Stimulated activated CD4-positive, alpha-beta T cell treated with anti-CD3 and anti-CD28 coated beads, TNF-alpha, amount 100 ng/mL, for 1 hour (primary cell): ENCODE measurements at places on chromosomes 6 and 20.
A peak's percentile ranks its signal among the peaks of the same experiment; 100 is the strongest.

DNA sequence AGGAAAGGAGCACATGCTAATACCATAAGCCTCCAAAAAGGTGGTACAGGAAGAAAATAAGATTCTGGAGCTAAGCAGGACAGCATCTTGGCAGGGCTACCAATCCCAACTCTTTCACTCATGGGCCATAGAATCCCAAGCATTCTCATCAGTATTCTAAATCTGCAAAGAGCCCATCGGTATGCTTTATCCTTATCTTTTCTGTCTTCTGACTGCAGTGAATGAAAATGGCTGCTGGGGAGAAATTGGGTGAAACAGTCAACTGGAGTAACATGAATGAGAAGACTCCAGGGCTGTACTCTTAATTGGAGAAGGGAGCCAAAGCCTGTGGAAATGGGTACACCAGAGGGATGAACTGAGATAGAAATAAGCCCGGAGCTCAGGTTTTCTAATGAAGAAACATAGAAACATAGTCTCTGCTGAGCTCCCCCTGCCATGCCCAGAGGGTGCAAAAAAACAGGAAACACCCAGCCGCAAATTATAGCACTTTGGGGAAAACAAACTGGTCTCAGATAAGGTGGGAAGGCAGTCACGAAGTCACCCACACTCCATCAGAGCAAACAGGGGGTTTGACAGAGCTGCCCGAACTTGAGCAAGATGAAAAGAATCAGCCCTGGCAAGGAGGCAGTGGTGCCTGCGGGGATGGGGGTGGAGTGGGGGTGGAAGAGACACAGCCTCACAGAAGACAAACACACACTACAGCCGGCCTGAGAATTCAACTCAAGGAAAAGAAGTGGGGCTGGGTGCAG, 35.4 kb upstream of the E2F3 start:
- DNase-seq = peak; percentile 6

GRCh38 chr6:165573671-165574070, 89.4 kb downstream of the PDE10A start:
- DNase-seq = no peak

- DNase-seq = no peak
Observed at GRCh38 chr20:47265984-47266383, 90.5 kb downstream of the ZMYND8 start.

DNA sequence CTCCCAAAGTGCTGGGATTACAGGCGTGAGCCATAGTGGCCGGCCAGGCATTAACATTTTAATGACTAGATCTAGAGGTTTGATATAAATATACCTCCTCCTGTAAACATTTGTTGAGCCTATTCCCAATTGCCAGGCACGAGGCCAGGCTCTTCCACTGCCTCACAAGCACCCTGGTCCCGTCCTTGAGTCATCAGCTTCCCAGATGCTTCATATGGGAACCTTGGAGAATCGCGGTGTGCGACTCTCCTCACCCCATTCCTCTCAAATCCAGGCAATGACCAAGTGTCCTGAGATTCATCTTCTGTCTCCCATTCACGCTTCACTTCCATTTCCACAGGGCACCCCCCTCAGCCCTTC, 35.9 kb upstream of the PIM1 start:
- DNase-seq = no peak

DNA sequence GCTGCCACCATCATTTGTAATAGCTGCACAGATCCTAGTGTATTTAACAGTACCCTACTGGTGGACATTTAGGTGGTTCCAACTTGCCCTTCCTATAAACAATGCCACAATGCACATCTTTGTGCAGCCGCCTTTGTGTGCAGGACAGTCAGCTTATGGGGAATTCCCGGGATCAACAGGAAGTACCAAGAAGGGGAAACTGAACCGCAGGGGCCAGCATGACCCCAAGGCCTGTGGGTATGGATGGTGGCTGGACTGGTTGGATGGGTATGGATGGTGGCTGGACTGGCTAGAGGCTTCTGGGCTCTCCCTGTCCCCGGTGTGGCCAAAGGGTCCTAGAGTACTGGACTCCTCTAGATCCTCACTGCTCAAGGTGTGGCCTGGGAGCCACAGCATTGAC, 46.7 kb downstream of the CEBPB start:
- DNase-seq = no peak

DNA sequence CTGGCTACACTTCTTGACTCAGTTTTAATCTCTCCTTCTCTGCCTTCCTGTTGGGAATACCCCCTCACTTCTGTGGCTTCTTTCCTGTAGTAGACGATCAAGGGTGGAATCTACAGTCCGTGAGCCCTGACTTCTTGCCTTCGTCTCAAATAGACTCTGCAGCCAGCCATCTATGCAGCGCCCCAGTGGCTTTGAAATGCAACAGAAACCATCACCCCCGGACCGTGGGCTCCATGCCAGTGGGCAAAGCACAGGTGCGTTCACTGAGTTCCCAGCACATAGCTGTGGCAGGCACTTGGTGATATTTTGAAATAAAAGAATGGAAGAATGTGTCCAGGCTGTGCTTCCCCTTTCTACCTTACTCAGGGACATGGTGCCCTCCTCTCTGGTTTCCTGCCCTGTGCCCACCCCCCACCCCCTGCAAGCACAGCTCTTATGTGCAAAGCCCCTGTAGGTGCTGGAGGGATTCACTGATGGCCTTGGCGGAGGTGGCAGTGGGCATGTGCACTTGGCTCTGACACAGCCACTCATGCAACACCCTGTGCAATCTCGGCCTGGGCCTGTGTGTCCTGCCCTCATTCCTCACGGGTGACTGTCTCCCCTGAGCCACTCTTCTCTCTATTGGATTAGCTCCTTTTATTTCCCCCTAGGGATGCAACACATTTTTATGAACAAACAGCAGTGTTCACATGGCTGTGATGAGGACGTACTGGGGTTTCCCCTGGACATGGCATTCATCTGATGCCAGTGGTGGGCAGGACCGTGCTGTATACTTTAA, 5.5 kb upstream of the CDSN start:
- no peak for DNase-seq

DNA sequence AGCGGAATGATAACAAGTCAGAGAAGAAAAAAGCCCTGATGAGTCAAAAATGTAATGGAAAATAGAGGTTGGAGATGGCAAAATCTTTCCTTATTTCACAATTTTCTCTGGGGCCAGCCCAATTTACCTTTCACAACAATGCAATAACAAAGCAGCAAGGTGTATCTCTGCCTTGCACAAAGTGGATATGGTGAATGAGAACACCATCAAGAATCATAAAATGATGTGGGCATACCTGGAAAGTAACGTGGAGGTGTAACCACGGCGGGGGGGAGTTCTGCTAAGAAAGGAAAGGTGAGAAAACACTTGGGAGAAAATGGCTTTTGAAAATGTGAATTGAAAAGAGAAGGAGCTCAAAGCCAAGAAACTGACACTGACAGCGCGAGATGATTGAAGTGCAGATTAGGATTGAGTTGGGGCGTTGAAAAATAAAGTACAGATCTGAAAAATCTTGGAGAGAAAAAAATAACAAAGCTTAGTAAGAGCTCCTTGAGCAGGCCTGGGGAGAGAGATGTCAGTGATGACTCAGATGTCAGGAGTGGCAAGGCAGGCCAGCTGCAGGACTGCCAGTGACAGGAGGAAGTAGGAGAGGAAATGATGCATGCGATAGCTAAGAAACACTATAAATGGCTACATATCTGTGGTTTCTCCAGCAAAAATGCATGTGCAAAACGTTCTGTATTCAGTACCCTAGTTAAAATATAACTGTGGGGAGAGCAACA, 26.2 kb downstream of the ARHGAP18 start:
- DNase-seq = peak; percentile 38

DNA sequence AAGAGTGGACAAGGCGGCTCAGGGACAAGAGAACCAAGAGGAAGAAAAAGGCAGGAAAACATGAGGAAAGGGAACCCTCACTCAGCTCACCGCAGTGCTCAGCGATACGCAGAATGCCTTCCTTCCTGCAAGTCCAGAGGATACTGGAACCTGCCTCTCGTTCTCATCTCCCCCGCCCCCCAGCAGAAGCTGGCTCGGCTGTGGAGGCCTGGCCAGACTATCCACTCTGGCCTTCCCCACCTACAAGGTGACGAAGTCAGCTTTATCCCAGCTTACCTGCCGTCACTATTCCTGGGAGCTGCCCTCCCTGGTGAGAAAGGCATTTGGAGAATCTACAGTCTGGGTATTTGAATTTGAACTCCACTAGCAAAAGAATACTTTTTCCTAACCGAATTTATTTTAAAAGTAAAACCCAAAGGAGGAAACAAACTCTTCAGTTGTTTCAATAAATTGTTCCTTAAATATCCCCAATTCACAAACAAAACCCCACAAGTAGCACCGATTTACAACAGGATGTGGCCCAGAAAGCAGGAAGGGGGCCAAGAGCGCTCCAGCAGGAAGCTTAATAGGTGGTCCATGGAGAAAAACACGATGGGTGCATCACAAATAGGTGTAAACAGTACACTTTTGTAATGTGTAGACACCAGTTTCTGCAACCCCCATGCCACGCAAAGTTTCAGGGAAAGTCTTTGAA, 2.1 kb upstream of the DIDO1 start:
- DNase-seq = no peak

GRCh38 chr20:25539742-25540672, 45.3 kb downstream of the NINL start:
- no peak for DNase-seq

DNA sequence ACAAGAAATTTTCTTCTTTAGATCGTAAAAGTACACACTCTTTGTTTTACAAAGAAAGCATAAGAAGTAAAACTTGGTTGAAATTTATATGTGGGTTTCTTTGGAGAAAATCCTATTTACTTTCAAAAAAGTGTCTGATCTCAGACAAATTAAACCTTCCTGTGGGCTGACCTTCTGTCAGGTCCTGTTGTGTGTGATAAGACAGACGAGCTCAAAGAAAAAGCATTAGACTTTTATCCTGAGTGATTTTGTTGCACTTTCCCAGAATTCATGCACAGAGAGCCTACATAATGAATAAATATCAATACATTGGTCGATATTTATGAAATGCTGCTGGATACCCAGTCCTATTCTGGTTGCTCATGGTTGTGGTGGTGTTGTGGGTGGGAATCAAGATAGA, 302.1 kb upstream of the SYNCRIP start:
- DNase-seq = no peak

DNA sequence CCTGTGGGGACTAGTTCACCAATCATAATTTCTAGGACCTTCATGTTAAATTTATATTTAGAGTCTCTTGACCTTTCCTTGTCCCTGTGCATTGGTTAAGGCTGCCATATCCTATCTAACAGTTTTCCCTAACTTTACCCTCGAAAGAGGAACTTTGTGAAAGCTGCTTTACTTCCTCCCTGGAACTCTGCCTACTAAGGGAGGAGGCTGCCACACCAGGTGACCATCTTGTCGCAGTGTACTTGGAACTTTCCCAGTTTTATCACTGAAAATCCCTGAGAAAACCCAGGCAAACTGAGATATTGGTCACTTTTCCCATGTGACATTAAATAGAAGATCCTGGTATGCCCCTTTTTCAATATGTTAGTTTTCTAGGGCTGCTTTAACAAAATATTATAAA, 317.6 kb upstream of the TSHZ2 start:
- DNase-seq = no peak

DNA sequence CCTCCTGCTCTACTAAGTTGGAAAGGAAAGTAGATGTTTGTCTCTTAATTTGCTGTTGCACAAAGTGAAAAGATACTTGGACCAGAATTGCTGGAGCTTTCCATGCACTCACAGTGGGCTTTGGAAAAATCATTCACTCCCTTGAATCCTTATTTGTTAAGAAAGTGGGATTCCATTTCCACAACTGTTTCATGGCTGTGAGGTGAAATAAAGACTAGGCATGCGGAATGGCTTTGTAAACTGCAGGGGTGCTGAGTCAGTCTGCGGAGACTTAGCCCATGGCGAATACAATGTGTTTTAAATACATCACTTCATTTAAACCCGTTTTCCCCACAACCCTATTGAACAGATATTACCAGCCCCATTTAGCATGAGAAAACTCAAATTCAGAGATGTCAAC, 36.8 kb upstream of the CLDN20 start:
- no peak for DNase-seq

DNA sequence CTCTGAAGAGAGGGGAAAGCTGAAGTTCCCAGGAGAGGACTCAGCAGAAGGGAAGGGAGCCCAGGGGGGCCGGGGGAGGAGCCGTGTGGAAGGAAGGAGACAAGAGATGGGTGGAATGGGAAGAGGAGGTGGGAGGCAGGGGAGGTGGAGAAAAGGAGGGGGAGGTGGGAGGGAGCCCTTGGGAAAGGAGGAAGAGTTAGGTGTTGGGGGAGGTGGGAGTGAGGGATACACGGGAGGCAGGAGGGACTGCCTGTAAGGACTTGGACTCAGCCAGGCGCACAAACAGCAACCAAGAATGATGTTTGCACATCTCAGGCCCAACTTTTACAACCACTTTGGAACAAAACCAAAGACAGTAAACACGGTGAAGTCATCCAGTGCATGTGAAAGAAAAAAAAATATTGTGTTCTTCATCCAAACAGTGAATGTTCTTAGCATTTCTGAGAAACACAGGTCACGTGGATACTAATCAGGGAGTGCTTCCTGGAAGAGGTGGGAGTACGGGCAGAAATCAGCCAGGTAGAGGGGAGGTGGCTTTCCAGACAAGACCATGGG, 17.4 kb upstream of the LSM14B start:
- DNase-seq = no peak

DNA sequence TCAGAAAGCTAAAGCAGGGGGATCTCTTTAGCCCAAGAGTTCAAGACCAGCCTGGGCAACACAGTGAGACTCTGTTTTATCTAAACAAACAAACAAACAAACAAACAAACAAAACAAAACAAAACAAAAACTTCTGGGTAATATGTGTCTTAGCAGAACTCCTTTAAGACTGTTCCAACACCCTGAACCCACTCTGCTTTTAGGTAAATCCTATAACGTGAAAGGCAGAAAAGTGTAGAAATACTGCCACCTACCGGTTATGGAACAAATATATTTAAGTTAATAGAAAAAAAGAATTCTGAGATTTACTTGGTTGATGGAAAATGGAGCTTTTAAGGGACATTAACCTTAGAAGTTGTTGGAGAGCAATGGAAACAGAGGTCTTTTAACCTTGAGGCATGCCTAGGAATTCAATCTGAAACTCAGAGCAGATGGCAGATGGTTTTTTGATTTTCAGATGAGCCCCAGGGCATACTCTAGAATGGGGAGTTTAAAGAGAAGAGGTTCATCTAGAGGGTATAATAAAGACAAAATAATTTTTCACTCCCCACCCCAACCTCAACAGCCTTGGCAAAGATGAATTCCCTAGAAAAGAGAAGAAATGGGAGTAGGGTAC, 38.5 kb downstream of the SOD2 start:
- DNase-seq = no peak

DNA sequence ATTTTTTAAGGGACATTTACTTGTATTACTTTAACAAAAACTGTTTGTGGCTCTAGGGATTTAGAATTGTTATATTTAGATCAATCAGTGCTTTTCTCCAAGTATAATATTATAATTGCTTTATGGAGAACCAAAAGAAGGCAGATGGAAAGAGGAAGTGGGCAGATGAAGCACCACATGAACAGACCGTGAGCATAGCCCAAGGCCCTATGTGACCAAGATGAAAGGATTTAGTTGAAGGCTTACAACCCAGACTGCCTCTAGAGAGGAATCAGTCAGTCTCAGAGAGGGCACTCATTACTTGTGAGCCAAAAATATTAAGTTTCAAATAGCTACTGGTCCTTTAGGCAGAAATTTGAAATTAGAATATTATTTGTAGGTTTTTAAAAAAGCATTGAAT, 102.3 kb upstream of the IMPG1 start:
- DNase-seq = no peak

- DNase-seq = no peak
Observed at GRCh38 chr6:156779206-156780094, 2.3 kb downstream of the ARID1B start.

- no peak for DNase-seq
Observed at GRCh38 chr6:2222275-2222842, 23.0 kb downstream of the GMDS start.

- no peak for DNase-seq
Observed at GRCh38 chr6:165183071-165183470, 126.3 kb downstream of the C6orf118 start.
